ENCODE measurements at places on chromosomes 4 and X.
A peak's percentile ranks its signal among the peaks of the same experiment; 100 is the strongest.

- DNase-seq: peak; percentile 37
- H3K4me1 ChIP-seq: peaks cover 23% of the 10 kb centered on the region
- H3K27me3 ChIP-seq: peaks cover 1% of the 10 kb centered on the region
- no peak overlapping the region for H3K27ac ChIP-seq
Observed at GRCh38 chr4:147620315-147620714, 3.1 kb downstream of the TMEM184C start.

DNA sequence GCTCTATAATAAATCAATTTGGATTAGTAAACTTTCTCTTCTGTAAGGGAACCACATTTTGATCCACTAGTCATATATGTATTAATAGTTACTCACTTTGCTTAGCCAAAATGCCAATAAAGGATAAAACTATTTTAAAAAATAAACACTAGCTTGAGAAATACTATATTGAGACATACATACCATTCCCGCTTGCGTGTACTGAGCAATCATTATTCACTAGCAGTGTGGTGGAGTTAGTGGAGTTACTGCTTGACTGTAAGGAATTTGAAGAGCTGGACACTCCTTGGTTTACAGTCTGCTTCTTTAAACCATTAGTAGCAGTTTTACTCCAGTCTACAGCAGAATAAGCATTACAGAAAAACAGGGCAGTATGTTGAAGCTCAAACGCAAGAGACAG is 10.8 kb upstream of the PHKA2 start:
- no peaks in the 10 kb centered on the region for H3K36me3 ChIP-seq
- DNase-seq: no peak
- no peak overlapping the region for H3K27ac ChIP-seq
- peaks cover 5% of the 10 kb centered on the region for H3K27me3 ChIP-seq
- H3K4me3 ChIP-seq: no peak overlapping the region
- H3K4me1 ChIP-seq: no peaks in the 10 kb centered on the region

DNA sequence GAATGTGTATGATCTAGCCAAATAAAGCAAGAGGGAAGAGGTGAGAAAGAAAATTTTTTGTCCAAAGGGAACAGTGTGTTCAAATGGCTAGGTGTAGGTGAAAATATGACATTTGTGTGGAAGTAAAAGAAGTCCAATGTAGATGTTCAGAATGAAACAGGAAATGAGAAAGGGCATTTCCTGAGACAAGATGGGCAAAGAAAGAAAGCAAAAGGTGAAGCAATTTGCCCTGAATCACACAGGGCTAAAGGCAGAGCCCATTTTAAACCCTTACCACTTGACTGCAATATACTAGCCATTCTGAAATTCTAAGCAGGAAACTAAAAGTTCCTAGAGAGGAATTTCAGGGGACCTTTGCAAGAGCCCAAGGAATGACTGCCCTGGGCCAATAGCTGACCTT is 36.0 kb downstream of the CLOCK start:
- no peak overlapping the region for H3K27ac ChIP-seq
- peaks cover 9% of the 10 kb centered on the region for H3K4me1 ChIP-seq
- no peaks in the 10 kb centered on the region for H3K27me3 ChIP-seq

DNA sequence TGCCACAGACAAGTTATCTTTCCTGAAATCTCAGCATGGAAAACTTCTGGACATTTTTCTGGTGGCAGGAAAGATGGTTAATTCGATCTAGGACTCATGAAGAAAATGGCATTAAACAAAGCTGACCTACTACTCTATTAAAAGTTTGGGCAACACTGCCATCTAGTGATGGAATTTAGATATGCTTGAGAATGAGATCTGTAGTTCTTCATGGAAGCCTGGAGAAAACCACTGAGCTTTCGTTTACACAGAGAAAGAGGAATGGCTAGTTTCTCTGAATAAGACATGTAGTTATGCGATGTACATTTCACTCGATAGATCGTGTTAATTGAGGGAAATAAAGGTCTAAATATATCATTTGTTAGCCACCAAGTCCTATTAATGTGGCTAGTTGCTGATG is 51.7 kb upstream of the CHRDL1 start:
- no peak overlapping the region for H3K4me3 ChIP-seq
- H3K4me1 ChIP-seq: peaks cover 2% of the 10 kb centered on the region
- no peaks in the 10 kb centered on the region for H3K27me3 ChIP-seq

DNA sequence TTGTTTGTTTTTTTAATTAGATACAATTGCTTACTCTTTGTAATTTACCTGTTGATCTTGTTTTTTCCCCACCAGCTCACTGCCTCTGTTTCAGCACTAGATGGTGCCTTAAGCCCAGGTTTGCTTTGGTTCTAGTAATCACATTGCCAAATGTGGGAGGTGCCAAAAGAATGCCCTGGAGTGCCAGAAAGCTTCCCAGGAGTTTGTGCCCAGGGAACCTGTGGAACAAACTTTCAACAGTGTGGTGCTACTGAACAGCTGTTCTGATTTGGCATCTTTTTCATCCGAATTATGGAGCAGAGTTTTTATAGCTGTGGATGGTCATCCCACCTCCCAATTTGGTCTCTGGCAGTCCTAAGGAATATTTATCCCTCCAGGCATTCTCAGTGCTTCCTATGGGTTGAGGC is 1000.7 kb downstream of the STIM2 start:
- H3K27me3 ChIP-seq: no peaks in the 10 kb centered on the region
- no peak for DNase-seq
- no peak overlapping the region for H3K4me3 ChIP-seq
- H3K4me1 ChIP-seq: no peaks in the 10 kb centered on the region

GRCh38 chr4:78528327-78528726 is 23.2 kb upstream of the ANXA3 start:
- no peak for DNase-seq
- H3K27me3 ChIP-seq: peaks cover 16% of the 10 kb centered on the region
- no peaks in the 10 kb centered on the region for H3K36me3 ChIP-seq
- H3K4me1 ChIP-seq: no peaks in the 10 kb centered on the region
- H3K4me3 ChIP-seq: no peak overlapping the region

DNA sequence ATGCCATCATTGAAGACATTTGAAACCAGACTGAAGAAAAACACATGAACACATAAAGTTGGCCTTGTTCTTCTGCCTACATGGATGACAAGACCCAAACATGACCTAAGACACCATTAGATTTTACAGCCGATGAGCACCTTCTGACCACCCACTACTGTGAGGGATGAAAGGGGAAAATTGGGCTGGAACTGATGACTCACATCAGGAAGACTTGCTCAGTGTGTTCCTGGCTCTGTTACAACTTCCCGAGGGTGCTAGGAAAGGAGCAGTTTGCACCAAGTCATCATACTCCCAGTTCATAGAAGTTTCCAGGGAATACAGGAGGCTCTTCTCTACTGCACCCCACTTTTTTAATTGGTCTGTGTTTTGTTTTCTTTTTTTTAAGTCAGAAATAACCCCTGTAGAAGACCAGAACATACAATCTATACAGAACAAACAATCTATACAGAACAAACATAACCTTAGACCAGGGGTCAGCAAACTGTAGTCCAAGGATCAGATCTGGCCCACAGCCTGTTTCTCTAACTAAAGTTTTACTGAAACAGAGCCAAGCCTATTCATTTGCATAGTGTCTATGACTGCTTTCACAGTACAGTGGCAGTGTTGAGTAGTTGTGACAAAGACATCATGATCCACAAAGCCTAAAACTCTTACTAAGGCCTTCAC is 25.3 kb downstream of the BTC start:
- H3K4me3 ChIP-seq: no peak overlapping the region
- no peaks in the 10 kb centered on the region for H3K36me3 ChIP-seq
- H3K4me1 ChIP-seq: no peaks in the 10 kb centered on the region
- H3K27ac ChIP-seq: no peak overlapping the region
- DNase-seq: no peak
- H3K27me3 ChIP-seq: no peaks in the 10 kb centered on the region

DNA sequence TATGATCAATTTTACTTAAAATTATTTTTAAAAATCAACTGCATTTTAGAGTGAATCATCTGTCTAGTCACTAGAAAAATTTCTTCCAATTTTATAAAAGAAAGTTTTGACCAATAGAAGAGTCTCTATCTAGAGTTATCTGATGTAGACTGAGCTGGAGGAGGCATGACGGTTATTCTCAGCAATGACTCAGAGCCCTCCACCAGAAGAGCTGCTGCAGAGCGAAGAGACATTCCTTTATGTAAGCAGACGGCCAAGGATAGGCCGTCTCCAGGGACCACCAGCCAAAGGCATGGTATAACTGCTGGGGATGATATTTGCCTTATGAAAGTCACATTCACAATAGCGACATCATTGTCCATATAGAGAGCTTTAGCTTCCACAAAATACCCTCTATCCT is 23.0 kb downstream of the LDB2 start:
- H3K36me3 ChIP-seq: no peaks in the 10 kb centered on the region
- no peak overlapping the region for H3K4me3 ChIP-seq
- peaks cover 2% of the 10 kb centered on the region for H3K27me3 ChIP-seq
- no peak overlapping the region for H3K27ac ChIP-seq

DNA sequence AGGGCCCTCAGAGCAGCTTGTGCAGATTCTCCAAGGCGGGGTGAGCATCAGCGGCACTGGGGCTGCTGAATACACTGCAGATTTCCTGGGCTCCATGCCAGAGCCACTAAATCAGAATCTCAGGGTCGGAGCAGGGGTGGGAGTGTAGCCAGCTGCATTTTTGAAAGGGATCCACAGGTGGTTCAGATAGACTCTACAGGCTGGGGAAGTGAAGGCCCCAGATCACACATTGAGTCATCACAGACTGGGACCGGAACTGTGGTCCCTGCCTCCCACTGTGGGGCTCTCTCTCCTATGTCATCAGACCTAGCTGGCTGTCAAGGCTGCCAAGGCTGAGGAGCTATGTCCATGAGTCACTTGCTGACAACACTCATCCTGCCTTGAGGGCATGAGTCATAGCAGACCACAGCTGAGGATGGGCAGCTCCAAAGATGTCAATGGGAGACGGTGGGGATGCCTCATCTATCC is 162.3 kb upstream of the MAMLD1 start:
- H3K4me1 ChIP-seq: peaks cover 8% of the 10 kb centered on the region
- H3K27me3 ChIP-seq: no peaks in the 10 kb centered on the region
- H3K4me3 ChIP-seq: peak overlapping the region; percentile 10
- H3K27ac ChIP-seq: peak overlapping the region; percentile 56
- peak; percentile 77 for DNase-seq

DNA sequence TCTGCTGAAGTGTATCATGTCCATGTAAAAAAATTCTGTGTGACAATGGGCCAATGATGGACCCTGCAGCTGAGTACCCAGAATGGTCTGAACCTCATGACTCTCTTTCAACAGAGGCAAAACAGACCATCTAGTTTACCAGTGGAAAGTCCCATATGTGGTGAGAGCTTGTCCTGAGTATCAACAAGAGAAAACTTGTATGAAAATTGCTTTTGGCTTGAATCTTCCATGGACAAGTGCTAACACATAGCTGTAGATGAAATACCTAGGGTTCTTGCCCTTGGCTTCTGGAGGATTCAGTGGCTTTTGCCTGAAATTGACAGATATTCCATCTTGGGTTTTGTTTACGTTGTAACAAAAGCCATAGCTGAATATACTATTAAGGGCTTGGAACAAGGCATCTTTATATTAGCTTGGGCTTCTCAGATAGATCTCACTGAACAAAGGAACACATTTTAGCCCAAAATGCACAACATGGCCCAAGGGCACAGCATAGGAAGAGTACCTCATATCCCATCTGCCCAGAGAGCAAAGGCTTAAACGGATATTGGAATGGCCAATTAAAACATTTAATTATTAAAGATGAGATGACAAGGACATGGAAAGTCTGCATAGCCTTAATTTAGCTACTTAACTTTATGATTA is 128.5 kb upstream of the HPGD start:
- H3K27me3 ChIP-seq: no peaks in the 10 kb centered on the region
- H3K36me3 ChIP-seq: no peaks in the 10 kb centered on the region
- H3K27ac ChIP-seq: no peak overlapping the region
- DNase-seq: no peak
- H3K4me3 ChIP-seq: no peak overlapping the region

DNA sequence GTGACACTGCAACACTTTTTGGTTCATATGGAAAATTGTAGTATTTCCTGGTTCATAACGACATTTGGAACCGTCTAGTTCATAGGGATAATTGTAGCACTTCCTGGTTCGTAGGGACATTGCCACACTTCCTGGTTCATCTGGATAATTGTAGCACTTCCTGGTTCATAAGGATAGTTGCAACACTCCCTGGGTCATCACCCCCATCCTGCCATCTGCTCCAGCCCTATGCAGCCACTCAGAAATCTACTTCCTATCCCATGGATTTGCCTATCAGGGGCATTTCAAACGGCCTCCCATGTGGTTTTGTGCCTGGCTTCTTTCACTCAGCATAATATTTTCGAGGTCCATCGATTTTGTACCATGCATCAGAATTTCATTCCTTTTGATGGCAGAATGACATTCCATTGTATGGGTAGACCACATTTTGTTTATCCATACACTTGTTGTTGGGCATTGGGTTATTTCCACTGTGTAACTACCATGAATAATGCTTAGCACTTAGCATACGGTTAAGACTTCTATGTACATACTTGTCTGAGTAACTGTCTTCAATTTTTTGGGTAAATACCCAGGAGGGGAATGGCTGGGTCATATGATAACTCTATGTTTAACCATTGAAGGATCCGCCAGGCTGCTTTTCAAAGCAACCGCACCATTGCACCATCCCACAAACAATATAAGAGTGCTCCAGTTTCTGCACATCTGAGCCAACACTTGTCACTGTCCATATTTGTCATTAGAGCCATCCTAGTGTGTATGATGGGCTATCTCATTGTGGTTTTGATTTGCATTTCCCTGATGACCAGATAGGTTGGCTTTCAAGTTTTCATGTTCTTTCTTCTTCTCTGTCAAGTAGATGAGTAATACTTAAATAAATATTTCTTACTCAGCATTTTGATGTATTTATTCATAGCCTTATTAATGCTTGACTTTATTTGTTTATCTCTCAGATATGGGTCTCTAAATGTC is 58.3 kb upstream of the CD99 start:
- DNase-seq: no peak
- peaks cover 30% of the 10 kb centered on the region for H3K4me1 ChIP-seq
- no peak overlapping the region for H3K27ac ChIP-seq
- peaks cover 61% of the 10 kb centered on the region for H3K36me3 ChIP-seq
- no peak overlapping the region for H3K4me3 ChIP-seq

GRCh38 chrX:123083924-123084323 is 100.2 kb upstream of the GRIA3 start:
- no peak for DNase-seq
- no peaks in the 10 kb centered on the region for H3K4me1 ChIP-seq
- no peaks in the 10 kb centered on the region for H3K36me3 ChIP-seq
- no peak overlapping the region for H3K27ac ChIP-seq
- no peaks in the 10 kb centered on the region for H3K27me3 ChIP-seq

GRCh38 chr4:27100713-27101112 is 240.1 kb downstream of the STIM2 start:
- H3K4me3 ChIP-seq: no peak overlapping the region
- no peaks in the 10 kb centered on the region for H3K4me1 ChIP-seq
- no peak for DNase-seq
- no peak overlapping the region for H3K27ac ChIP-seq

GRCh38 chrX:31240982-31241381 is 169.1 kb upstream of the FTHL17 start:
- H3K27me3 ChIP-seq: peaks cover 2% of the 10 kb centered on the region
- no peak overlapping the region for H3K4me3 ChIP-seq
- no peaks in the 10 kb centered on the region for H3K4me1 ChIP-seq
- no peaks in the 10 kb centered on the region for H3K36me3 ChIP-seq
- no peak overlapping the region for H3K27ac ChIP-seq

GRCh38 chr4:152422817-152423320 is 113.0 kb downstream of the FBXW7 start:
- H3K27ac ChIP-seq: no peak overlapping the region
- peaks cover 13% of the 10 kb centered on the region for H3K36me3 ChIP-seq
- H3K27me3 ChIP-seq: no peaks in the 10 kb centered on the region

GRCh38 chr4:119894650-119895208 is 171.9 kb downstream of the MAD2L1 start:
- no peak for DNase-seq
- no peak overlapping the region for H3K27ac ChIP-seq
- H3K4me1 ChIP-seq: no peaks in the 10 kb centered on the region
- H3K4me3 ChIP-seq: no peak overlapping the region
- H3K36me3 ChIP-seq: no peaks in the 10 kb centered on the region
